Stimulated activated CD8-positive, alpha-beta memory T cell treated with anti-CD3 and anti-CD28 coated beads, Interleukin-4, amount 100 ng/mL, for 24 hours (primary cell): ENCODE measurements at places on chromosomes 12 and 14.

- peak; percentile 89 for DNase-seq
Observed at GRCh38 chr14:24241829-24242443, 487 bp downstream of the TINF2 start.

- no peak for DNase-seq
Observed at GRCh38 chr14:100034961-100035500, 30.2 kb upstream of the EVL start.

- DNase-seq, result no peak
Observed at GRCh38 chr12:59834659-59835474, 239.0 kb downstream of the SLC16A7 start.

- DNase-seq, result no peak
Observed at GRCh38 chr14:69827560-69827959, 30.5 kb upstream of the SLC10A1 start.

GRCh38 chr14:96844857-96845570, 47.8 kb downstream of the VRK1 start:
- DNase-seq, result no peak

GRCh38 chr12:85275374-85275773, 4.6 kb upstream of the ALX1 start:
- no peak for DNase-seq

DNA sequence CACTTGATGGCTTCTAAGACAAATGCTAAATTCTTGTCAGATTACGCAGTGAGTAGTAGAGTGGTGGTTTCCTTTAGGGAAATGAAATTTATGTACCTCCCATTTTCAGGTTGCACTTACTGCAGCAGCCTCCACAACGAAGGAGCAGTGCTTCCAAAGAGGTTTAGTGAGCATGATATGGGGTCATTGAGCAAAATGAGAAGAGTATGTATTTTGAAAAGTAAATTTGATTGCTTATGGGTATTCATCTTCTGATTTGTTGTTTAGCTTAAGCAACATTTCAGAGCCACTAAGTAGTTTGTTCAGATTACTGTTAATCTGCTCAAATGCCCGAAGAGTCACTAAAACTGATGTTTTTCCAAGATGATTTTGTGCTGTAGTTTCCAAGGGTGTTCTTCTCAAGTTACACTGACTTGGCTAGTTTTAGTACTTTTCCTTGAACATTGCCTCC, 493.6 kb downstream of the PCNX1 start:
- DNase-seq, result no peak

- no peak for DNase-seq
Observed at GRCh38 chr14:38074754-38075153, 132.9 kb upstream of the SSTR1 start.

- no peak for DNase-seq
Observed at GRCh38 chr14:53603994-53604393, 352.6 kb downstream of the BMP4 start.

GRCh38 chr14:69342928-69343525, 55.1 kb downstream of the ERH start:
- no peak for DNase-seq

- no peak for DNase-seq
Observed at GRCh38 chr14:92315050-92315805, 7.7 kb upstream of the SLC24A4 start.

DNA sequence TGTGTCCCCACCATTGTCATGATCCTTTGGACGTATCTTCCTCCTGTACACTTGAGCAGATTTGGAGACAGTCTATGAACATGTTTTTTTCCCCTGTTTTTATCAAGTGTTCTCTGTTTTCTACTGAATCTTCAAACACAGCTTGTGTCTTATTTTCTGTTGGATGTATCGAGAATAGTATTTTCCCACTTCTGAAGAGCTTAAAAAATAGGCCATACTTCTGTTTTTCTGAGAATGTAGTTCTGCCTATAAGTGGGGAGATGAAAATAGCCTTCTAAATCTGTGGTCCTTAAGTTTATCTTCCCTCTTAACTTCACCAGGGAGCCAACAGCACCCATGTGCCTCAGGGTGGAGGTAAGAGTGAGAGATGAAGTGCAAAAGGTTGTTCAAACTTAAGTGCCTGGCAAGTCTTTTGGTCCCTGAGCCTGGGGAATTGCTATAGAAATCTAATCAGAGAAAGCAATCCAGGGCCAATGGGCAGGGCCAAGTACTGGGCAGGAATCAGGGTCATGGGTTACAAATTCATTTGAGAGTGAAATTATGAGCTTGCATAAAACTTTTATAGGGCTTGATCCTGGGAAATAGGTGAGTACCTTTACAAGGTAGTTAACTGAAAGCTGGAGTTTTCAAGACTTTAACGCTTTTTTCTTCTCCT, 58.9 kb downstream of the ARF6 start:
- DNase-seq, result no peak

DNA sequence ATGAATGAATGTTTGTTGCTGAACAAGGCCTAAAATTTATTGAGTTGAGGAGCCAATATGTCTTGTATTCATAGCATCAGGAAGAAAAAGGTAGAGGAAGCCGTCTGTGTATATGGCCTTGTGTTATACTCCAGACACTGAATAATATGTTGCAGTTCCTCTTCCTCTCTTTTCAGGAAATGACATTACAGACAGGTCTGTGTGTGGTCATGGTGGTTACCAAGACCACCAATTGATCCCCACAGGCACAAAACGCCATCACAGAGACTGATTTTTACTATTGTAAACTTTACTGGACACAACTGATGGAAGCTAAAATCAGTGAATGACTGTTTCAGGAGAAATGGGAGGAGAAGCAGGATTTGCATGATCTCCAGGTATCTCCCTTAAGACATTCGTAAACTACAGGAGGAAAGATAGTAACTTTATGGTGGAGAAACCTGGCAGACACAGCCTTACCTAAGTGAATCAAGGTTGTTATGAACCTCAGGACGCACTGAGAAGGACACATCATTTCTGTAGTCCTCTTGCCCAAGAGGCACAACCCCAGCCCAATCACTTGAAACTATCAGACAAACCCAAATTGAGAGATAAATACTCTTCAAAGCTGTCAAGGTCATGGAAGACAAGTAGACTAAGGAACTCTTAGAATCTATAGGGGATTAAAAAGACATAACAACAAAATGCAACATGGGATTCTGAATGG, 334.1 kb upstream of the RGS6 start:
- no peak for DNase-seq

DNA sequence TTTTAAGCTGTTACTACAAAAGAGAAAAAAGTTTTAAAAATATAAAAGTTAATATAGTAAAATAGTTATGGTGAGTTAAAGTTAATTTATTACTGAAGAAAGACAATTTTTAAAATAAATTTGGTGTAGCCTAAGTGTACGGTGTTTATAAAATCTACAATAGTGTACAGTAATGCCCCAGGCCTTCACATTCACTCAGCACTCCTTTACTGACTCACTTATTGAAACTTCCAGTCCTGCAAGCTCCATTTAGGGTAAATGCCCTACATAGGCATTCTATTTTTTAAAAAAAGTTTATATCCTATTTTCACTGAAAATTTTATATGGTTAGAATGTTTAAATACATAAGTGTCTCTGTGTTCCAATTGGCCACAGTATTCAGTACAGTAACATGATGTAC, 769.5 kb upstream of the NOVA1 start:
- DNase-seq, result no peak

- no peak for DNase-seq
Observed at GRCh38 chr12:28177461-28177860, 12.8 kb upstream of the CCDC91 start.

DNA sequence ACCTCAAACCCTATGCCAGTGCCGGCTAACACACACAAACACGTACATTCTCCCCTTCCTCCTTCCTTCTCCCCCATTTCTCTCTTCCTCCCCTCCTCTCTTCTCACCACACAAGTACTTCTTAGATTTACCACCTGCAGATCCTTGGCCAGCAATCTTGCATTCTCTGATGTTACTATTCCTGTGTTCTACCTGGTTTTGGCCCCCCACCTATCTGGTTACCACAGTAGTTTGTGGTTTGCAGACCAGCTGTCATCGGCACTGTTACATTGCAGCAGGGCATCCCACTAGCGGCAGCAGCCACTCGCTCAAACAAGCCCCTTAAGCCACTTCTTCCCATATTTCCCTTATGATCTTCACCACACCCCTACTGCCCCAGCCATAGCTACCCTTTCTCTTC, 3.9 kb downstream of the ABHD4 start:
- no peak for DNase-seq

- no peak for DNase-seq
Observed at GRCh38 chr12:16606201-16606849, 363 bp upstream of the LMO3 start.

GRCh38 chr12:18549598-18549997, 188.2 kb downstream of the PLCZ1 start:
- no peak for DNase-seq

DNA sequence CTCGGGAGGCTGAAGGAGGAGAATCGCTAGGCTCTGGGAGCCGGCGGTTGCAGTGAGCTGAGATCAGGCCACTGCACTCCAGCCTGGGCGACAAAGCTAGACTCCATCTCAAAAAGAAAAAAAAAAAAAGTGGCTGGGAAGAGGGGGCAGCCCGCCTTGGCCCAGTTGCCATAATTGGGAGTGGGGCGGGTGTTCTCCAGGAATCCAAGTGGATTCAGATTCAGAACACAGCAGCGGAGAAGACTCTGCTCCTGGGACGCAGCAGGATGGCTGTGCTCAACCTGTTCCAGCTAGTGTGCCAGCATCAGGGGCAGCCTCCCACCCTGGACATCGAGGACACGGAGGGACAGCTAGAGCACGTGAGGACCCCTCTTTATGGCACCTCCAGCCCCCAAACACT, 5.5 kb downstream of the CFAP73 start:
- no peak for DNase-seq

- no peak for DNase-seq
Observed at GRCh38 chr14:83019744-83020414, 1486.2 kb upstream of the SEL1L start.

DNA sequence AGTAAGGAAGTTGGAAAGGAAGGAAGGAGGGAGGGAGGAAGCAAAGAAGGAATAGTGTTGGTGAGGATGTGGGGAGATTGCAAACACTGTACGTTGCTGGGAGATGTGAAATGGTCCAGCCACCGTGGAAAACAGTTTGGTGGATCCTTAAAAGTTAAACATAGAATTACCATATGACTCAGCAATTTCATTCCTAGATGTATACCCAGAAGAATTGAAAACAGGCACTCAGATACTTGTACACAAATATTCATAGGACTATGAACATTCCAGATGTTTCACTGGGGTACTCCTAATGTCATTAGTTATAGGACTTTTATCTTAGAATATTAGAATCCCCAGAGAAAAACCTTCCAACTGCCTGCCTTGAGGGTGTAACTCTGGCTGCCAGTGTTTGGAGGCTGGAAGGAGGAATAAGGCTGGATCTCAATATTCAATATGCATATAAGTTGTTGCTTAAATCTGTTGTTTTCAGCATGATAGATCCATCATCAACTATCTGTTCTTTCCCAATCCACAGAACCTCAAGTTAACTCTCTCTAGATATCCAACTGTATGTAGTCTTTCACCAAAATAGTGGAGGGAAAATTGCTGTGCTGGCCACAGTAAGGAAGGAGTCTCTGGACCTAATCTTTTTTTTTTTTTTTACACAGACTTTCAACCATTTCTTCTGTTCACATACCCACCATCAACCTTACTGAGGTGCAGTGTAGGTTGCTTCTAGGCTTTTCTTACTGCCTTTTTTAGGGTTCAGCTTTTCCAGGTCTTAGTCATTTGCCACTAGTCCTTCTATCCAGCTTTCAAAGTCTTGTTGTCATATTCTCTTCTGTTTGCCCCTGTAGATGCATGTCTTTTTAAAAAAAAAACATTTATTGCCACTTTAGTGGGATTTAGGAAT, 94.5 kb downstream of the DNAI7 start:
- DNase-seq, result no peak

DNA sequence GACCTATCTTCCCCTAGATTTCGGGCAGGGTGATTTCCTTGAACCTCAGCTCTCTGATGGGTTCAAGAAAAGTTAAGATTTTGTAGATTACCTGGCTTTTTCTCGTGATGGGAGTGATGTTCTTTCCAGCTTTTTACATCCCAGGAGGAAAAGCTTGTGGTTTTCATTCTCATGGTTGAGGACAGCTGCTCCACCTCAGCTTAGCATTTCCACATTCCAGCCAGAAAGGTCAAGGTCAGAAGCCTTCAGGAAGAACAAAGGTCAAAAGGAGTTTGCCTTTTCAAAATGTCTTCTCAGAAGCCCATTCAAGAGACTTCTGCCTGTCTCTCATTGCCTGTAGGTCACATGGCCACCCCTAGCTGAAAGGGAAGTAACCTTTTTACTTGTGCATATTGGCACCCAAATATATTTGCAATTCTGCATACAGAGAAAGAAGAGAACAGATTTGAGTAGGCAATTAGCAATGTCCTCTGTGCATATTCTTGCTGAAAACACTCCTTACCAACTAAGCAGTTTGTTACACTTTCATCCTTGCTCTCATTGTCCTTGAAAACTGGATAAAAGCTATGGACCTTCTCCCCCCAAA, 6.6 kb upstream of the ADGRD1 start:
- no peak for DNase-seq

- DNase-seq, result no peak
Observed at GRCh38 chr14:105930572-105930971, 404.2 kb downstream of the TMEM121 start.

DNA sequence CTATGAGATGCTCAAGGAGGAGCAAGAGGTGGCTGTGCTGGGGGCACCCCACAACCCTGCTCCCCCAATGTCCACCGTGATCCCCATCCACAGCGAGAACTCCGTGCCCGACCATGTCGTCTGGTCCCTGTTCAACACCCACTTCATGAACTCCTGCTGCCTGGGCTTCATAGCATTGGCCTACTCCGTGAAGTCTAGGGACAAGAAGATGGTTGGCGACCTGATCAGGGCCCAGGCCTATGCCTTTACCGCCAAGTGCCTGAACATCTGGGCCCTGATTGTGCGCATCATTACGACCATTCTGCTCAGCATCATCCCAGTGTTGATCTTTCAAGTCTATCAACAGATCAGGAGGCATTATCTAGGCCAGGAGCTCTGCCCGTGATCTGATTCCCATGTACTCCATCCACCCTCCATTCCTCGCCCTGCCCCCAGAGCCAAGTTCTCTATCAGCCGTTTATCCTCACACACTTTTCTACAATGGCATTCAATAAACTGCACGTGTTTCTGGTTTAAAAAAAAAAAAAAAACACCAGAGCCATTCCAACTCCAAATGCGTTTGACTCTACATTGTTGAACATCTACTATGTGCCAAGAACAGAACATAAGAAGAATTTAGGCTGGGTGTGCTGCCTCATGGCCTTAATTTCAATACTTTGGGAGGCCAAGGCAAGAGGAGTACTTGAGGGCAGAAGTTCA, 17.5 kb downstream of the ATXN2 start:
- no peak for DNase-seq

DNA sequence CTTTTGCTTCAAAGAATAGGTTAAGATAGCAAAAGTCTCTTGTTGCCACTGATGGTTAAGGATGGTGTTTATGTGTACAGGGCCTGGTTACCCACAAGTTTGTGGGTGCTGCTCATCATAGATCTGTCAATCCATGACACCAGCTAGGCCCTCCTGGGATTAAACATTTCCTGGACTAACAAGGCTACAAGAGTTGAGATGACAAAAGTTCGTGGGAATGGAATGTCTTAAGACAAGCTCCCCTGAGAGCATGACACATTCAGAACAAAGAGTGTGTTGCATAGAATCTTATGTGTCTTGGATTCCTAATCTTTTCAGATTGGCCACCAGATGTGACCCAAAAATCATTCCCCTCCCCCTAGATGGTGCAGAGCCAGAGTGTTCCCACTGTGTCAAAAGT, 592.5 kb upstream of the USP15 start:
- no peak for DNase-seq

- DNase-seq, result no peak
Observed at GRCh38 chr14:61564618-61565091, 130.7 kb upstream of the HIF1A start.

GRCh38 chr14:91027561-91027960, 32.9 kb downstream of the RPS6KA5 start:
- DNase-seq, result no peak
